Sigmoid colon (tissue), 7 donors: ENCODE measurements at places on chromosomes 7 and 10.

DNA sequence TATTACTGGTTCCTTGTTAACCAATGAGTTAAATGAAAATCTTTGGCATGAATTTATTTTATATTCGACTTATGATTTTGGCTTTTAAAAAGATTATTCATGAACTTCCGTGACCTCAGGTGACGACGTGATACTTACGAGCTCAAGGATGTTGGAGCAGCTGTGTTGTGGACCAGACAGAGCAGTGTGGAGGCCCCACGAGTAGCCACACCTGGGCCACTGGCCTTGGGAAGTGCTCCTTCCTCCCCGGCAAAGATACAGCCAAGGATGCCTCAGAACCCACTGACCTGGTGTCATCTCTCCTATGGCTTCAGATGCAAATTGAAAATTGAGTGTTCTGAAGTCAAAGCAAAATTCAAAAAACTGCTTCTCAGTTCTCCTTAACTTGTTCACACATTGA lies 147.5 kb upstream of the PPP2R2D start:
- H3K36me3 ChIP-seq, result no peaks in the 10 kb centered on the region
- H3K27ac ChIP-seq, result no peak overlapping the region
- no peak for DNase-seq

- H3K4me1 ChIP-seq, result no peaks in the 10 kb centered on the region
- DNase-seq, result no peak
- H3K27ac ChIP-seq, result no peak overlapping the region
- H3K27me3 ChIP-seq, result no peaks in the 10 kb centered on the region
- H3K4me3 ChIP-seq, result no peak overlapping the region
- H3K36me3 ChIP-seq, result no peaks in the 10 kb centered on the region
These were observed 40.9 kb downstream of the FRMPD2 start for GRCh38 chr10:48233559-48234005.

- H3K4me3 ChIP-seq, result no peak overlapping the region
- H3K36me3 ChIP-seq, result no peaks in the 10 kb centered on the region
- no peaks in the 10 kb centered on the region for H3K27me3 ChIP-seq
- peak overlapping the region; percentile 34 for H3K27ac ChIP-seq
- no peak for DNase-seq
These were observed 112.2 kb upstream of the GALNT17 start for GRCh38 chr7:71019706-71020105.

- H3K27ac ChIP-seq, result no peak overlapping the region
- peaks cover 23% of the 10 kb centered on the region for H3K4me1 ChIP-seq
- H3K27me3 ChIP-seq, result no peaks in the 10 kb centered on the region
- DNase-seq, result no peak
- peaks cover 3% of the 10 kb centered on the region for H3K36me3 ChIP-seq
These were observed 27.6 kb downstream of the AMZ1 start for GRCh38 chr7:2715341-2716231.

DNA sequence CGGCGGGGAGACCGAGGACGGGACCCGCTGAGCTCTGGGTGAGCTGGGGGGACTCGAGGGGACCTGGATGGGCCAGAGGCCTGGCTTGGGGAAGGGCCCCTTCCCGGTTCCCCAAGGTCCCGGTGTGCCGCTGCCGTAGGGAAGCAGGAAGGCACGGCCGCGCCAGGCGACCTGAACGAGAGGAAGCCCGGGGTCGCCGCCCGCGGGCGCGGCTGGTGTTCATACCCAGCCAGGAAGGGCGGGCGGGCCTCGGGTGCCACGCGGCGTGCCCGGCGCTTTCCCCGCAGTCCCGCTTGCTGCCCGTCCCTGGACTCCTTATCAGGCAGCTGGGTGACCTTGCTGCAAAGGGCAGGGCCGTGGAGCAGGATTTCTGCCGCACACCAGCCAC lies 38.0 kb downstream of the ZNF777 start:
- no peaks in the 10 kb centered on the region for H3K36me3 ChIP-seq
- peak overlapping the region; percentile 5 for H3K27ac ChIP-seq
- no peaks in the 10 kb centered on the region for H3K27me3 ChIP-seq
- H3K4me3 ChIP-seq, result peak overlapping the region; percentile 43
- DNase-seq, result no peak

GRCh38 chr7:66751945-66752344 lies 11.4 kb downstream of the RABGEF1 start:
- H3K4me1 ChIP-seq, result peaks cover 46% of the 10 kb centered on the region
- H3K4me3 ChIP-seq, result no peak overlapping the region
- H3K27me3 ChIP-seq, result no peaks in the 10 kb centered on the region
- H3K27ac ChIP-seq, result no peak overlapping the region
- no peak for DNase-seq

- peak; percentile 39 for DNase-seq
- no peaks in the 10 kb centered on the region for H3K27me3 ChIP-seq
- no peak overlapping the region for H3K27ac ChIP-seq
- no peaks in the 10 kb centered on the region for H3K4me1 ChIP-seq
These were observed 520.2 kb downstream of the PTPRN2 start for GRCh38 chr7:158067219-158067930.

DNA sequence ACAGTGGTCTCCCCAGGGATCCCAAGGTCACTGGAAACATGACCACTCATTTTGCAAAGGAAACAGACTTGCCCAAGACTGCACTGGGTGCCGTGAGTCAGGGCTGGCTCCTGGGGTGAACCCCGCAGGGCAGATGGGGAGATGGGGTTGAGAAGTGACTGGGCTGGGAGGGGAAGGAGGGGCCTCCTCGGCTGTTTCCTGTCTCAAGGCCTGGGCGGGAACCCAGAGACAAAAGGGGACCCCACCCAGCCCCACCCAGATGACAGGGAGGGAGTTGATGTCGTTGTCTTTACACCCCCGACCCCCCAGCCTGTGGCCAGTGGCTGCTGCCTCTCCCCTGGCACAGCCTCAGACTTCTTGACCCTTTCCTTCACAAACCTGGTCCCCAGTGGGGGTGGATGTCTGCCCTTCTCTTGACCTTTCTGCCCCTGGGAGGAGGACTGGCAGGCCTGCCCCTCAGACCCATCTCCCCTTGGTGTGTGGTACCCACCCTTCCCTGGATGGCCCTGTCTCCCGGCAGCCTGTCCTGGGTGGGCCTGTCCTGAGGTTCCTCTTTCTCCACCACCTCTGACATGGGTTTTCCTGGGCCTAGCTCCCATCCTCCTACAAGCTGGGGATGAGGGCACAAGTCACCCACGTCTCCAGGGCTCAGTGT lies 1.4 kb downstream of the MYO1G start:
- no peaks in the 10 kb centered on the region for H3K36me3 ChIP-seq
- H3K4me1 ChIP-seq, result peaks cover 21% of the 10 kb centered on the region

GRCh38 chr10:20128811-20129210 lies 312.6 kb downstream of the PLXDC2 start:
- H3K36me3 ChIP-seq, result no peaks in the 10 kb centered on the region
- H3K27me3 ChIP-seq, result no peaks in the 10 kb centered on the region
- no peak for DNase-seq
- H3K27ac ChIP-seq, result no peak overlapping the region

GRCh38 chr7:5426226-5426475 lies 2.5 kb upstream of the TNRC18 start:
- no peak for DNase-seq
- no peaks in the 10 kb centered on the region for H3K36me3 ChIP-seq
- peak overlapping the region; percentile 98 for H3K27ac ChIP-seq

DNA sequence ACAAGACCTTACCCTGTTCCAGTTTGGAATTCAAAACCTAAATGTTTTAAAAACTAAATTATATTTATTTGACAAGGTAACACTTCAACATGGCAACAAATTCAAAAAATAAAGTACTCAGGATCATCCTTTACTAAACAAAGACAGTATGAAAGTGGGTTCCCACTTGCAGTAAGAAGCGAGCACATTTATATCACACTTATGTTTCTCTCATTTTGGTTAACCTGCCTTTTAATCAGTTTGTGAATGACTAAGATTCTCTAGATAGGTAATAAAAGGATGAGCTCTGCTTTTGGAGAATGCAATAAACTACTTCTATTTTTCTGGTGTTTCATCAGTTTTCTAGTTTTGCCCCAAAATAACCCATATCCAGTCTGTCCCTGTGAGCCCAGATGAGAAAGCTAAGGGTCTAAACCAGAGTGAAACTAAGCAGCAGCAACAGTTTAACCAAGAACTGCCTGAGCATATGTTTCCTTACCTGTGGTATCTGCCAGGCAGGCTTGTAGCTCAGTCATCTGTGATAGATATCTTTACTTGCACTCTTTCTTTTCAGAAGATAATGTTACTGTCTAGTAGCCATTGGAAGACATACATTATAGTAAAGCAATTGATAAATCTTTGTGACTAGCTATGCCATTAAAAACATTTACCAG lies 64.1 kb downstream of the ABLIM1 start:
- no peak overlapping the region for H3K27ac ChIP-seq
- no peaks in the 10 kb centered on the region for H3K36me3 ChIP-seq
- DNase-seq, result no peak
- H3K27me3 ChIP-seq, result no peaks in the 10 kb centered on the region

GRCh38 chr7:2159176-2159520 lies 73.6 kb downstream of the MAD1L1 start:
- no peak overlapping the region for H3K27ac ChIP-seq
- DNase-seq, result no peak
- no peaks in the 10 kb centered on the region for H3K4me1 ChIP-seq
- H3K36me3 ChIP-seq, result no peaks in the 10 kb centered on the region

DNA sequence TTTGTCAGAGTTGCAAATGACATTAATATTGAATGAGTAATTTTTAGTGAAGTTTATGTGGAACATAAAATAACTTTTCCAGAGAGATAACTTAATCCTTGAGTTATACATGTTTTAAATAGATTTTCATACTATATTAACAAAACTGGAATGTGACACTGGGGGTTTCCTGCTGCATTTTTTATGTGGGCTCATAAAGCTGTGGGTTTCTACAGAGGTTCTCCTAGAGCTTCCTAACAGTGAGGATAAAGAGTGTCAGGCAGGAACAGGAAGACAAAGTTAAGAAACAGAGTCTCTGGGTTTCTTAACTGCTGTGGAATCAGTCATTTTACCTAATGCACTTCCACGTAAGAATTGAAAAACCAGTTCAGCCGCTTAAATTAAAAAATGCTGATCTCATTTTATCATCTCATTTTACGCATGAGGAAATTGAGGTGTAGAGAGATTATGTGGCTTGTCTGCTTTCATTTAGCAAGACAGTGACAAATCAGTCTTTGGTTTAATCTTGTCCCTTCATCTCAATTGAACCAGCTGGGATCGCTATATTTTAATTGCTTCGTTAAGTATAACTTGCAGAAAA lies 5.0 kb downstream of the CD36 start:
- no peaks in the 10 kb centered on the region for H3K36me3 ChIP-seq
- no peaks in the 10 kb centered on the region for H3K27me3 ChIP-seq
- DNase-seq, result no peak

GRCh38 chr7:138608275-138608674 lies 92.9 kb downstream of the SVOPL start:
- no peaks in the 10 kb centered on the region for H3K27me3 ChIP-seq
- H3K36me3 ChIP-seq, result no peaks in the 10 kb centered on the region
- no peaks in the 10 kb centered on the region for H3K4me1 ChIP-seq
- H3K27ac ChIP-seq, result no peak overlapping the region
- DNase-seq, result no peak

- H3K4me3 ChIP-seq, result no peak overlapping the region
- DNase-seq, result no peak
- H3K27ac ChIP-seq, result no peak overlapping the region
- no peaks in the 10 kb centered on the region for H3K27me3 ChIP-seq
These were observed 78.6 kb downstream of the SORCS1 start for GRCh38 chr10:107085665-107086525.

- H3K4me1 ChIP-seq, result no peaks in the 10 kb centered on the region
- no peak for DNase-seq
- no peaks in the 10 kb centered on the region for H3K36me3 ChIP-seq
These were observed 413.6 kb downstream of the PLXNA4 start for GRCh38 chr7:132162556-132163144.

- no peaks in the 10 kb centered on the region for H3K4me1 ChIP-seq
- H3K36me3 ChIP-seq, result no peaks in the 10 kb centered on the region
- no peak for DNase-seq
- H3K27me3 ChIP-seq, result no peaks in the 10 kb centered on the region
These were observed 64.4 kb upstream of the AHR start for GRCh38 chr7:17234030-17234397.

- H3K27ac ChIP-seq, result no peak overlapping the region
- no peak for DNase-seq
- no peaks in the 10 kb centered on the region for H3K36me3 ChIP-seq
- no peaks in the 10 kb centered on the region for H3K27me3 ChIP-seq
These were observed 23.5 kb upstream of the GPR26 start for GRCh38 chr10:123642697-123643096.

- H3K36me3 ChIP-seq, result no peaks in the 10 kb centered on the region
- H3K4me3 ChIP-seq, result no peak overlapping the region
- peak; percentile 61 for DNase-seq
- no peaks in the 10 kb centered on the region for H3K4me1 ChIP-seq
These were observed 5.7 kb downstream of the UPK3B start for GRCh38 chr7:76515999-76516443.

- H3K36me3 ChIP-seq, result peaks cover 28% of the 10 kb centered on the region
- DNase-seq, result peak; percentile 75
- peak overlapping the region; percentile 74 for H3K27ac ChIP-seq
- no peaks in the 10 kb centered on the region for H3K27me3 ChIP-seq
- no peaks in the 10 kb centered on the region for H3K4me1 ChIP-seq
These were observed 4.7 kb downstream of the TMEM120A start for GRCh38 chr7:75989500-75990388.

DNA sequence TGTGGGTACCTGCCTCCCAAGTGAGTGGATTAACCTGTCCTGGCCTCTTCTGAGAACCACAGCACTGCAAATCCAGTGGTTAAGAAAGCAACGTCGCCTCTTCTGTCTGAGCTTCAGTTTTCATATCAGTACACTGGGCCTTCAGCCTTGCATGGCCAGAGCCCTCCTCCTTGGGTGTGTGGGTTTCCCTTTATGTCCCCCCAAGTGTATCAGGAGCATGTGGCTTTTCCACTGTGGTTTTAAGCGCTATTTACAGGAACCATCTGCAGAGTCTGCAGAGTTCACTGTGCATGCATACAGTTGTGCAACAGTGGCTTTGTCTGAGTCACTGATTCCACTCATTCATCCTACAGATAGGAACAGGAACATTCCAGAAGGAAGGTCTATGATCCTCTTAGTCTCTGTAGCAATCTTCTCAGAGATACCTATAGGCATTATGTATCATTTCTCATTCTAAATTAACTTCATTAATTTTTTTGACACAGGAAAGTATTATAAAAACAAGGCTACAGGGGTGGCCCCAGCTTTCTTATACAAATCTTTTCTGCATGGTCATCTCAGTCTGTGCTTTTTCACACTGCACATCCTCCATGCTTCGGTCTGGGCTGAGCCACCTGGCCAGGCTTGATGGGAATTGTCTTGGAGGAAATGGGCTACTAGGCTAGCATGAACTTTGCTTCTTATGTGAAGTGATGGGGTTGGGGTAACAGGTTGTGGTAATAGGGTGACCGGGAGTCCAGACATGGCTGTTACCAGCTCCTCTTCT lies 17.1 kb downstream of the MBL2 start:
- no peaks in the 10 kb centered on the region for H3K27me3 ChIP-seq
- H3K4me3 ChIP-seq, result no peak overlapping the region
- no peaks in the 10 kb centered on the region for H3K4me1 ChIP-seq
- no peak for DNase-seq
- H3K27ac ChIP-seq, result no peak overlapping the region

- H3K27me3 ChIP-seq, result no peaks in the 10 kb centered on the region
- no peak overlapping the region for H3K27ac ChIP-seq
- DNase-seq, result no peak
- no peak overlapping the region for H3K4me3 ChIP-seq
- no peaks in the 10 kb centered on the region for H3K4me1 ChIP-seq
- no peaks in the 10 kb centered on the region for H3K36me3 ChIP-seq
These were observed 122.7 kb upstream of the TMEM229A start for GRCh38 chr7:124155432-124156022.

- H3K36me3 ChIP-seq, result no peaks in the 10 kb centered on the region
- H3K4me1 ChIP-seq, result peaks cover 13% of the 10 kb centered on the region
- DNase-seq, result peak; percentile 86
- no peak overlapping the region for H3K4me3 ChIP-seq
- no peaks in the 10 kb centered on the region for H3K27me3 ChIP-seq
- no peak overlapping the region for H3K27ac ChIP-seq
These were observed 4.5 kb upstream of the PLXNA4 start for GRCh38 chr7:132580717-132581285.
